K562 (cell line): ENCODE measurements at places on chromosomes 7 and 10.
A peak's percentile ranks its signal among the peaks of the same experiment; 100 is the strongest.

GRCh38 chr10:73096041-73096448, 621 bp downstream of the P4HA1 start:
- peaks cover 7% of the 10 kb centered on the region; the same call in 2 of the 3 replicates for H3K36me3 ChIP-seq
- H3K4me1 ChIP-seq: peaks cover 12% of the 10 kb centered on the region
- H3K27me3 ChIP-seq: no peaks in the 10 kb centered on the region
- peak; percentile 80 for DNase-seq

GRCh38 chr7:8362723-8363369, 70.6 kb upstream of the NXPH1 start:
- H3K27me3 ChIP-seq: no peaks in the 10 kb centered on the region
- no peak overlapping the region for H3K4me3 ChIP-seq
- no peaks in the 10 kb centered on the region for H3K4me1 ChIP-seq
- H3K27ac ChIP-seq: no peak overlapping the region
- H3K36me3 ChIP-seq: no peaks in the 10 kb centered on the region

DNA sequence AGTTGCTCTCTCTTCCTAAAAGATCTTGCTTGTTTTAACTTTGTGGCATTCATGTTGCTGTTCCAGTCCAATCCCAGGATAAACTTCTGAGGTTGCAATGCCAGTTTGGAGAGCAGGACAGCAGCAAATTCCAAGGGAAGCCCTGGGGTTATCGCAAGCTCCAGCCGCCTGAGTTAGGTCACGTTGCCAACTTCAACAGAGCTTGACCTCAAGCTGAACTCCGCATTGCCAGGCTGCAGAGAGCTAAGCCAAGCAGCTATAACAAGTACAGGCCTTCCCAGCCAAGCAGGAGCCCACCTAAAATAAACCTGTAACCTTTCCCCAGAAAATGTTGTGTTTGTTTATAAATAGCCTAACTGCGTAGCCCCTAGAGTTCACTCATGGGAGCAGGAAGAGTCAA, 138.9 kb upstream of the LYZL1 start:
- H3K36me3 ChIP-seq: no peaks in the 10 kb centered on the region
- H3K27me3 ChIP-seq: peaks cover 19% of the 10 kb centered on the region
- DNase-seq: no peak
- no peaks in the 10 kb centered on the region for H3K4me1 ChIP-seq
- no peak overlapping the region for H3K27ac ChIP-seq

DNA sequence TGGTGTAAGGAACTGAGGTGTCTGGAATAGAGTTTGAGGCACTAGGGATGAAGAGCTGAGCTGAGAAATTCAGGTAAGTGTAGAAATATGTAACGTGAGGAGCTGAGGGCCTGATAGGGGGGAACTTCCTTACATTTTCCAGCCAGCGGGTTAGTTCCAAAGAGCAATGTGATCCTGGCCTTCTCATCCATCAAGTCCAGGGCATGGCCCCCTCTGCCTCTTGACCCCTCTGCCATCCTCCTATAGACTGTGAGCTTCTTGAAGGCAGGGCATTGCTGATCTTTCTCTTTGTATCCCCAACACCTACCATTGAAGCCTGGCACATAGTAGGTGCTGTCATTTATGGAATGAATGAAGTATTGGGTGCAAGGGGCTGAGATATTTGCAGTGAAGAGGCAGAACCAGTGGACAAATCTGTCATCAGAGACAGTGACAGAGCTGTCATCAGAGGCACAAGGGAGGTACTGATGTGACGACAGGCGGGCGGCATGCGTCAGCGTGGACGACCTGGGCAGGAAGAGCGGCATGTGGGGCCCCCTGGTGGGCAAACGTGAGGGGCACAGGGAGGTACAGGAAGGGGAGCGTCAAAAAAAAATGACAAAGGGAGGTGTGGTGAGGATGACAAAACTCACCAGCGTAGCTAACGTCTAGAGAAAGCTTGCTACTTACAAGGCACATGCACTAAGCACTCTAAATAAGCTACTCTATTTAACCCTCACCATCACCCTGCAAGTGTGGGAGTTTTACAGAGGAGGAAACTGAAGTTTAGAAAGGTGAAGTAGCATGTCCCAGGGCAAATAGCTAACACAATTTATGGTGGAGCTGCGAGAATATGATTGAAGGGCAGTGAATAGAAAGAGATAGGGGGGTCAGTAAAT, 5.2 kb upstream of the CAMK2G start:
- no peak overlapping the region for H3K27ac ChIP-seq
- H3K4me1 ChIP-seq: peaks cover 31% of the 10 kb centered on the region; the same call in 2 of the 3 replicates
- DNase-seq: peak; percentile 91
- H3K4me3 ChIP-seq: no peak overlapping the region
- H3K36me3 ChIP-seq: no peaks in the 10 kb centered on the region
- no peaks in the 10 kb centered on the region for H3K27me3 ChIP-seq

DNA sequence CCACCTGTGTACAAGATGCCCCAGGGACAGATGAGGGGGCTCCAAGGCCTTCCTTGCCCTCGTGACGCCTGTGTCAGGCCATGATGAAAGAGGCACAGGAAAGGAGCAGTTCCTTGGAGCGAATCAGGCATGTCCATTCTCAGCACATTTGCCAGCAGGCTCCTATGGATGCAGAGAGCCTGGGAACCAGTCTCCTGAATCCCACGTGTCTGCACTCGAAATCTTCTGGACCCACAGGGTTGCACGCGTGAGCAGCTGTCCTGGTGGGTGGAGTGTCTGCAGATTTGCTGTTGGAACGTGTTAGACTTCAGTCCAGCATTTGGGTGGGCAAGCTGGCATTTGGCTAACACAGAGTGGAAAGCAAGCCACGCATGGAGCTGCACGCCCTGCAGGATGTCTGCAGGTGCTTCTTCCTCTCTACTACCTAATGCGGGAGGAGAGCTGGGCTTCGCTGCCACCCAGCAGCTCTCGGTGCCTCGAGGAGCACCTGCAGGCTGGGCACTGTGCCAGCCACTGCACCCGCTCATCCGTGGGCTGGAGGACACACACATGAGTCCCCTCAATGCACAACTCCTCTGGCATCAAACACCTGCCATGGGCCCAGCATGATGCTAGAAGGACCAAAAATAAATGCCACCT, 140.7 kb downstream of the PAXIP1 start:
- no peaks in the 10 kb centered on the region for H3K36me3 ChIP-seq
- H3K4me3 ChIP-seq: no peak overlapping the region
- H3K27me3 ChIP-seq: peaks cover 88% of the 10 kb centered on the region
- no peak for DNase-seq
- H3K4me1 ChIP-seq: peaks cover 6% of the 10 kb centered on the region
- no peak overlapping the region for H3K27ac ChIP-seq

DNA sequence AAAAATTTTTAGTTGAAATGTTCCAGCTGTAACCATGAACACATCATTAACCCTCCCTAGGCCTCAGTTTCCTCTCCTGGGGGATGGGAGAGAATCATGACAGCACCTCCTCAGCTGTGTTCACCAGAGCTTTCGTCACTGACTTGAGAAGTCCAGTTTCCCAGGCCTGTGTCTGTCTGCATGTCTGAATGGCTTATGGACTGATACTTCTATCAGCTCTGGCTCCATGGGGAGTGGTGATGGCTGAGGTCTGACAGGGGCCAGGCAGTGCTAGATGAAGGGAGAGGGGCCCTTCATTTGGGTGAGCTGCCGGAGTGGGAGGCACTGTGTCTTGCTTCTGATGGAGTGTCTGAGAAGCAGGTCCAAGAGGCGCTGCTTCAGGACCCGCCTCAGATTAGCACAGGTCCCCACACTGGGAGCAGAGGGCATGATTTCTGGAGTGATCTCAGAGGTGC, 192.9 kb downstream of the PTPN20 start:
- H3K4me3 ChIP-seq: no peak overlapping the region
- no peaks in the 10 kb centered on the region for H3K4me1 ChIP-seq
- no peak overlapping the region for H3K27ac ChIP-seq
- peaks cover 20% of the 10 kb centered on the region for H3K27me3 ChIP-seq

GRCh38 chr10:15370856-15371701, at the start of gene FAM171A1:
Gene FAM171A1, minus strand, starts transcription at chr10:15371289. Its CDS starts 237 bp downstream, at chr10:15371052.
- no peak within 1 kb of the TSS for H3K27ac ChIP-seq
- H3K36me3 ChIP-seq: no peaks in the 10 kb centered on the region
- DNase-seq: peak; percentile 66
- H3K4me3 ChIP-seq: peak within 1 kb of the TSS; percentile 44
- peaks cover 15% of the 10 kb centered on the region for H3K4me1 ChIP-seq
- H3K27me3 ChIP-seq: peaks cover 28% of the 10 kb centered on the region

- no peaks in the 10 kb centered on the region for H3K27me3 ChIP-seq
Measured at GRCh38 chr7:5231116-5231515, 41.1 kb downstream of the WIPI2 start.

- H3K4me3 ChIP-seq: no peak overlapping the region
- H3K36me3 ChIP-seq: no peaks in the 10 kb centered on the region
- no peak overlapping the region for H3K27ac ChIP-seq
- peaks cover 2% of the 10 kb centered on the region; the same call in 1 of the 3 replicates for H3K27me3 ChIP-seq
Measured at GRCh38 chr10:3056280-3057037, 10.9 kb upstream of the PFKP start.

GRCh38 chr7:157502701-157503111, 165.9 kb downstream of the DNAJB6 start:
- DNase-seq: no peak
- H3K36me3 ChIP-seq: no peaks in the 10 kb centered on the region
- no peak overlapping the region for H3K4me3 ChIP-seq

DNA sequence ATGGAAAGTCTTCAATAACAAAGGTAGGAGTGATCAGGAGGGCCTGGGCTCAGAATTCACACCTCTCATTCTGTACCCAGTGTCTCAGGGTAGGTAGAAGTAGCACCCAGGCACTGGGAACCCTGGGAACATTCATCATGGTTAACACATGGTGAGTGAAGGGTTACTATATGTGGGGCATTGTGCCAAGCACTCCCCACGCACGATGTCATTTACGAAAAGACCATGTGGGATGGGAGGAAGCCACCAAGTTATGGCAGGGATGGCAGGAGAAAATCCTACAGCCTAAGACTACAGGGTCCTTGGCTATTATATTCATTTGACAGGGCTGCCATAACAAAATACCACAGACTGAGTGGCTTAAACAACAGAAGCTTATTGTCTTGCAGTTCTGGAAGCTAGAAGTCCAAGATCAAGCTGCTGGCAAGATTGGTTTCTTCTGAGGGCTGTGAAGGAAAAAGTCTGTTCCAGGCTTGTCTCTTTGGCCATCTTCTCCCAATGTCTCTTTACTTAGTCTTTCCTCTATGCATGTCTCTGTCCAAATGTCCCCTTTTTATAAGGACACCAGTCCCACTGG, 27.7 kb upstream of the DDIT4 start:
- H3K27ac ChIP-seq: peak overlapping the region; percentile 4
- DNase-seq: no peak
- peaks cover 35% of the 10 kb centered on the region for H3K4me1 ChIP-seq
- no peak overlapping the region for H3K4me3 ChIP-seq

GRCh38 chr7:39958038-39958437, 8.0 kb downstream of the CDK13 start:
- no peak overlapping the region for H3K27ac ChIP-seq
- H3K4me1 ChIP-seq: peaks cover 5% of the 10 kb centered on the region; the same call in 1 of the 3 replicates
- H3K36me3 ChIP-seq: peaks cover 36% of the 10 kb centered on the region; the same call in 2 of the 3 replicates
- no peak overlapping the region for H3K4me3 ChIP-seq
- no peak for DNase-seq
- no peaks in the 10 kb centered on the region for H3K27me3 ChIP-seq

DNA sequence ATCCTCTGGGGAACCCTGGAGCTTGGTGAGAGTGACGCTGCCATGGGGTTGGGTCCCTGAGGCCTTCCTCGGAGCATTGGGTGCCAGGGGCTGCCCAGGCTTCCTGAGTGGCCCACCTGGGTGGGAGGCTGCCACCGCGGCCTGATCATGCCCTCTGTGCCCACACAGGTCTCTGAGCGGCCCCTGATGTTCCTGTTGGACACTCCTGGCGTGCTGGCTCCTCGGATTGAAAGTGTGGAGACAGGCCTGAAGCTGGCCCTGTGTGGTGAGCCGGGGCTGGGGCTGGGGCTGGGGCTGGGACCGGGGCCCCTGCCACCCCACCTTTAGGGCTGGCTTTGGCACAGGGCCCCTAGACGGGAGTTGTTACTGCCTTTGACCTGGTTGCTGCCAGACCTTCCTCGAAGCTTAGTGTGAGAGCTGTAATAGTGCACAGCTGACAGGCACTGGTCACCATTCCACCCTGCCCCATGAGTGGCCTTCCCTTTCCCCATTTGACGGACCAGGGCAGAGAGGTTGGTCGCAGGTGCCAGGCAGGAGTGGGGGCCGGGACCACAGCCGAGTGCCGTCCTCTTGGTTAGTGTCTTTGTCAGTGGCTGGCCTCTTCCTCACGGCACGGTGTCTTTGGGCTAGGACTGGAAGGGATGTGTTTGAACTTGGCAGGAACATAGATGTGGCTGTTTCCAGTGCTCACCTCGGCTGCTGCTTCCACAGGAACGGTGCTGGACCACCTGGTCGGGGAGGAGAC, 8.2 kb downstream of the MTG1 start:
- no peaks in the 10 kb centered on the region for H3K27me3 ChIP-seq
- H3K4me1 ChIP-seq: no peaks in the 10 kb centered on the region
- no peak for DNase-seq
- no peak overlapping the region for H3K4me3 ChIP-seq
- H3K27ac ChIP-seq: no peak overlapping the region

- peak overlapping the region; percentile 54 for H3K4me3 ChIP-seq
- no peak for DNase-seq
- H3K27me3 ChIP-seq: peaks cover 16% of the 10 kb centered on the region
- no peaks in the 10 kb centered on the region for H3K36me3 ChIP-seq
- H3K27ac ChIP-seq: peak overlapping the region; percentile 63; the same call in 1 of the 3 replicates
Measured at GRCh38 chr10:132536241-132536876, 1.2 kb upstream of the INPP5A start.

- H3K36me3 ChIP-seq: no peaks in the 10 kb centered on the region
- no peaks in the 10 kb centered on the region for H3K27me3 ChIP-seq
- no peak for DNase-seq
- H3K4me1 ChIP-seq: no peaks in the 10 kb centered on the region
- no peak overlapping the region for H3K27ac ChIP-seq
Measured at GRCh38 chr7:24191362-24191761, 92.6 kb upstream of the NPY start.

- peaks cover 26% of the 10 kb centered on the region for H3K4me1 ChIP-seq
- H3K36me3 ChIP-seq: peaks cover 34% of the 10 kb centered on the region; the same call in 2 of the 3 replicates
- H3K4me3 ChIP-seq: no peak overlapping the region
- peak overlapping the region; percentile 91 for H3K27ac ChIP-seq
- no peaks in the 10 kb centered on the region for H3K27me3 ChIP-seq
Measured at GRCh38 chr10:102814873-102815661, 22.1 kb downstream of the CYP17A1 start.

DNA sequence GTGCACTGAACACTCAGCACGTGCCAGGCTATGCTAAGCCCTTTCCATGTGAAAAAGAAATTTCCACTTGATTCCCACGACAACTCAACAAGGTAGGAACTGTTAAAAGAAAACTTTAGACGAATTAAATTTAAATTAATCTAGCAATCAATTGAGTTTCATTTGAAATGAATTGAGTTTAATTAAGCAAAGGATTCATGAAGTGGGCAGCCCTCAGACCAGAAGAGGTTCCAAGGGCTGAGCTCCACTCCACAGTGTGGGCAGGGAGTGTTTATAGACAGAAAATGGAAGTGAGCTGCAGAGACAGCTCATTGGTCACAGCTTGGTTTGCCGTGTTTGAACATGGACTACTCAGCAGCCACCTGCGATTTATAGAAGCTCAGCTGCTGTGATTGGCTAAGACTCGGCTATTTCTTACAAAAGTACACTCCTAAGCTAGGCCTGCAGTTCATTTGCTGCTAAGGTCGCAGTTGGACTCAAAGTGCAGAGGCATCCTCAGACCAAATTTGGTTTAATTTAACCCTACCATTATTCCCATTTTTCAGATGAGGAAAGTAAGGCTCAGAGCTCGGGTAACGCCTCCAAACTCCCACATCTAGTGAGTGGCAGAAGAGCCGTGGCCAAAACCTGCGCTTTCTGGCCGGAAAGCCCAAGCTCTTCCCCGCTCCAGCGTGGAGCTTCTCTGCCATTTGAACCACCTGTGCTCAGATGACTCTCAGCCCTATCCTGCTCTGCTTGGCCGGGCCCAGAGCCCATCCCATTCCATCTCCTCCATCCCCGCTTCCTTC, 24.9 kb downstream of the CALML3 start:
- H3K27ac ChIP-seq: peak overlapping the region; percentile 59; the same call in 2 of the 3 replicates
- H3K36me3 ChIP-seq: no peaks in the 10 kb centered on the region
- H3K27me3 ChIP-seq: no peaks in the 10 kb centered on the region
- no peak for DNase-seq
